HCT116 (cell line): ENCODE measurements at places on chromosomes 13 and 19. TPM values are rescaled to one million over a fixed set of nuclear protein-coding genes. Genes with fewer than 3 reads are reported as not detected.

Gene JAK3
- 5.7 TPM for total RNA-seq

GRCh38 chr19:15072930-15073647 is 8.9 kb upstream of the OR1I1 start:
- no peaks in the 10 kb centered on the region for H3K4me1 ChIP-seq
- H3K27me3 ChIP-seq = peaks cover 2% of the 10 kb centered on the region; the same call in 1 of the 2 replicates
- H3K36me3 ChIP-seq = no peaks in the 10 kb centered on the region
- no peak overlapping the region for H3K27ac ChIP-seq

Gene ZFP28
- total RNA-seq = not detected

GRCh38 chr13:44971656-44972595 is 17.3 kb downstream of the NUFIP1 start:
- H3K4me3 ChIP-seq = no peak overlapping the region
- H3K36me3 ChIP-seq = peaks cover 7% of the 10 kb centered on the region; the same call in 1 of the 2 replicates
- DNase-seq = no peak
- no peaks in the 10 kb centered on the region for H3K4me1 ChIP-seq

Gene KIR2DL1
- total RNA-seq = not detected

Gene NOTCH3
- 39.4 TPM for total RNA-seq

Gene PINLYP
- 0.17 TPM for total RNA-seq

- no peak overlapping the region for H3K27ac ChIP-seq
- no peaks in the 10 kb centered on the region for H3K27me3 ChIP-seq
- no peaks in the 10 kb centered on the region for H3K36me3 ChIP-seq
- peaks cover 27% of the 10 kb centered on the region for H3K4me1 ChIP-seq
- H3K4me3 ChIP-seq = no peak overlapping the region
- DNase-seq = no peak
These were observed 105.4 kb downstream of the ATP11A start for GRCh38 chr13:112795277-112795676.

Gene GPR12
- not detected for total RNA-seq

DNA sequence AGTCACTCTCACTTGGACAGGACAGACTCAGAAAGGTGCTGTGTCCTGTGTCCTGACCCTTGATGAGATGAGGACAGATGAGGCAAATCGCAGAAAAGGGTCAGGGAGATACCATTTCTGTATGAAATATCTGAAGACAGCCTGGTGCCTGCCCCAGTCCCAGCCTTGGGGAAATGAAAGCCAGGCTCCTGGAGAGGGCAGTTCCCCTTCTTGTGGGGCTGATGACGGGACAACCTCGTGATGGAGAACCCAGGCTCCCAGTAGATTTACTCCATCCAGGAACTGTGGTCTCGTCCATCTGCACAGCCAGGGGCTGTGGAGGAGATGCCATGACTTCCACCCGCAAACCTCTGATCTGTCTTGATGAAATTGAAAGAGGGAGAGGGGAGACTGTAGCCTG is 13.8 kb downstream of the LILRB1 start:
- H3K4me3 ChIP-seq = no peak overlapping the region
- no peaks in the 10 kb centered on the region for H3K4me1 ChIP-seq
- no peak for DNase-seq

- no peak for DNase-seq
- no peaks in the 10 kb centered on the region for H3K36me3 ChIP-seq
- peak overlapping the region; percentile 44; the same call in 1 of the 2 replicates for H3K27ac ChIP-seq
- peak overlapping the region; percentile 55 for H3K4me3 ChIP-seq
These were observed 3.1 kb upstream of the TNFAIP8L1 start for GRCh38 chr19:4636151-4636717.

Gene NKPD1
- 0.64 TPM for total RNA-seq

DNA sequence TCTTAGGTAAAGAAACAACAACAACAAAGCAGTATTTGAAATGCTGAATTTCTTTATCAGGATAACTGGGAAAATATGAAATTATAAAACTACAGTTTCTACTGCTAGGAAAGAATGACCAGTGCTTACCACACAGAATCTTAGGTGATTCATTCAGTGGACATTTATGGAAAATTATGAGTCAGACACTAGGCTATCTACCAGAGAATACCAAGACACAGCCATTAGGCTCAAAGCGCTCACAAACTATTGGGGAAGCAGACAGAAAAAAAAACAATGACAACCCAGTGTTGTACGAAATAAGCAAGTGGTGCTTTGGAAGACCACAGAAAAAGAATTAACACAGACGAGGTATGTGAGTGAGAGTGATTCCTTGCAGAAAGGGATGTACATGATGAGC is 1019.5 kb downstream of the PCDH9 start:
- H3K4me1 ChIP-seq = no peaks in the 10 kb centered on the region
- no peaks in the 10 kb centered on the region for H3K27me3 ChIP-seq
- no peak overlapping the region for H3K27ac ChIP-seq
- H3K36me3 ChIP-seq = no peaks in the 10 kb centered on the region
- H3K4me3 ChIP-seq = no peak overlapping the region

Gene ZNF536
- total RNA-seq = not detected

- H3K4me1 ChIP-seq = no peaks in the 10 kb centered on the region
- DNase-seq = no peak
- no peaks in the 10 kb centered on the region for H3K27me3 ChIP-seq
- no peak overlapping the region for H3K27ac ChIP-seq
These were observed 152.7 kb downstream of the CACNA1A start for GRCh38 chr19:13353625-13354024.

DNA sequence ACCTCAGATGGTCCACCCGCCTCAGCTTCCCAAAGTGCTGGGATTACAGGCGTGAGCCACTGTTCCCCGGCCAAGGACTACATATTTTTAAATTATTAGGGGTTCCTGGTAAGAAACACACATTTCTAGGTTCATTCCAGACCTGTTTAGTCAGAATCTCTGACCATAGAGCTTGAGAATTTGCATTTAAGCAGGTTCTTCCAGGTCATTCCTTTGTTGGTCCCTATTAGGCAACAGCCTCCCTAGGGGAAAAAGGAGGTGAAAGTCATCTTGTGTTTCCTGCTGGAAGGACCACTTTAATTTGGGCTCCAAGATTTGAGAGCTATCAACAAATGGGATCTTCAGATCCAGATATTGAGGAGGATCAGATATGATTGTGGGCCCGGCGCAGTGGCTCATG is 16.3 kb downstream of the S1PR2 start:
- peaks cover 1% of the 10 kb centered on the region; the same call in 1 of the 2 replicates for H3K4me1 ChIP-seq
- no peak overlapping the region for H3K27ac ChIP-seq
- no peak overlapping the region for H3K4me3 ChIP-seq
- H3K36me3 ChIP-seq = no peaks in the 10 kb centered on the region
- DNase-seq = no peak

DNA sequence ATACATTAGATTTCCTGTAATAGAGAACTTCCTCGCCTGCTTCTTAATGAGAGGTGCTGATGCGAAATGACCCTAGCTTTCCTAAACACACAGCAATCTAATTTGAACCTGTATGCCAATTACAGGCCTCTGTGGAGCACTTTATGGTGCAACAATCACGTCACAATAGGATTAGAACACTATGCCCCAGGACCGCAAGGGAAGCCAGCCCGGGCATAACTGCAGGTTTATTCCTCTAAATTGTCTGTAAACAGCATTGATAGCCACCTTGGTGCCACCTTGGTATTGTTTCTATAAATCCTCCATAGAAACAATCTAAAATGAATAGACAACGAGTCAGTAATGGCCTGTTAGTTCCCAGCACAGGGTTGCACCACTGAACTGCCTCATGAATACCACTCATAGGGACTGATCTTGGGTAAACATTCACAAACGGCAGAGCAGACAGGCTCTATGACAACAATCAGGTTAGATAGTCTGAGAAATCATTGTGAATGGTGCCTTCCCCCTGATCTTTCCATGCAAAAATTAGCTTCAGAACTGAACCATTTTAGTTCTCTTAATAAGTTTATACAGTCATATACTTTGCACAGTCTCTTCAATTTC is 182.5 kb upstream of the OBI1 start:
- DNase-seq = no peak
- peaks cover 3% of the 10 kb centered on the region; the same call in 1 of the 2 replicates for H3K27me3 ChIP-seq
- no peak overlapping the region for H3K27ac ChIP-seq
- H3K4me1 ChIP-seq = no peaks in the 10 kb centered on the region
- no peaks in the 10 kb centered on the region for H3K36me3 ChIP-seq
- no peak overlapping the region for H3K4me3 ChIP-seq

Gene SACS
- 33.4 TPM for total RNA-seq

DNA sequence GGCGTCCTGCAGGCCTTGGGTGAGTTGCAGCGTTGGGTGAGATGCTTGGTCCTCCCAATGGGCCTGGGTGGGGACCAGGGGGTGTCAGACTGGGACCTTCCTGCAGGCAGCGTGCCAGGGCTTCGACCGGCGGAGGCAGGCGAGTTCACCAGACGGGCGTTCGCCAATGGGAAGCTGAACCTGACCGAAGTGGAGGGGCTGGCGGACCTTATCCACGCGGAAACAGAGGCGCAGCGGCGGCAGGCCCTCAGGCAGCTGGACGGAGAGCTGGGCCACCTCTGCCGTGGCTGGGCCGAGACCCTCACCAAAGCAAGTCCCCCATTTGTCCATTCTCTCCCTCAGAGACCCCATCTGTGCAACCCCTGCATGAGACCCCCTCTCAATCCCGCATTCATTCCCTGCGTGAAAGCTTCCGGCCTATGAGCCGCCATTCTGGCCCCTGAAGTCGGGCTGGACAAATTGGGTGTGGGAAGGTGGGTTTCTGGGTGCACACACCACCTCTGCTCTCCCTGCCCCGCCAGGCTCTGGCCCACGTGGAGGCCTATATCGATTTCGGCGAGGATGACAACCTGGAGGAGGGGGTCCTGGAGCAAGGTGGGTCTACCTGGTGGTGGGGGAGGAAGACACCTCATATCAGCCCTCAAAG is 1.2 kb downstream of the GTPBP3 start:
- peaks cover 9% of the 10 kb centered on the region; the same call in 1 of the 2 replicates for H3K36me3 ChIP-seq
- H3K4me1 ChIP-seq = peaks cover 58% of the 10 kb centered on the region
- DNase-seq = no peak
- H3K27ac ChIP-seq = peak overlapping the region; percentile 93
- peak overlapping the region; percentile 99 for H3K4me3 ChIP-seq
- no peaks in the 10 kb centered on the region for H3K27me3 ChIP-seq

GRCh38 chr13:111247552-111247951 is 72.9 kb upstream of the TEX29 start:
- 0 out of 2 replicates have a peak, but pooled peaks cover 2% of the 10 kb centered on the region for H3K36me3 ChIP-seq
- H3K27me3 ChIP-seq = no peaks in the 10 kb centered on the region
- no peak overlapping the region for H3K27ac ChIP-seq
- no peak overlapping the region for H3K4me3 ChIP-seq

Gene NDUFB7
- total RNA-seq = 167 TPM

- H3K4me3 ChIP-seq = no peak overlapping the region
- no peaks in the 10 kb centered on the region for H3K36me3 ChIP-seq
- H3K4me1 ChIP-seq = no peaks in the 10 kb centered on the region
- H3K27me3 ChIP-seq = no peaks in the 10 kb centered on the region
These were observed 332.0 kb downstream of the IRS2 start for GRCh38 chr13:109454167-109454917.

Gene ZNF578
- total RNA-seq = not detected

DNA sequence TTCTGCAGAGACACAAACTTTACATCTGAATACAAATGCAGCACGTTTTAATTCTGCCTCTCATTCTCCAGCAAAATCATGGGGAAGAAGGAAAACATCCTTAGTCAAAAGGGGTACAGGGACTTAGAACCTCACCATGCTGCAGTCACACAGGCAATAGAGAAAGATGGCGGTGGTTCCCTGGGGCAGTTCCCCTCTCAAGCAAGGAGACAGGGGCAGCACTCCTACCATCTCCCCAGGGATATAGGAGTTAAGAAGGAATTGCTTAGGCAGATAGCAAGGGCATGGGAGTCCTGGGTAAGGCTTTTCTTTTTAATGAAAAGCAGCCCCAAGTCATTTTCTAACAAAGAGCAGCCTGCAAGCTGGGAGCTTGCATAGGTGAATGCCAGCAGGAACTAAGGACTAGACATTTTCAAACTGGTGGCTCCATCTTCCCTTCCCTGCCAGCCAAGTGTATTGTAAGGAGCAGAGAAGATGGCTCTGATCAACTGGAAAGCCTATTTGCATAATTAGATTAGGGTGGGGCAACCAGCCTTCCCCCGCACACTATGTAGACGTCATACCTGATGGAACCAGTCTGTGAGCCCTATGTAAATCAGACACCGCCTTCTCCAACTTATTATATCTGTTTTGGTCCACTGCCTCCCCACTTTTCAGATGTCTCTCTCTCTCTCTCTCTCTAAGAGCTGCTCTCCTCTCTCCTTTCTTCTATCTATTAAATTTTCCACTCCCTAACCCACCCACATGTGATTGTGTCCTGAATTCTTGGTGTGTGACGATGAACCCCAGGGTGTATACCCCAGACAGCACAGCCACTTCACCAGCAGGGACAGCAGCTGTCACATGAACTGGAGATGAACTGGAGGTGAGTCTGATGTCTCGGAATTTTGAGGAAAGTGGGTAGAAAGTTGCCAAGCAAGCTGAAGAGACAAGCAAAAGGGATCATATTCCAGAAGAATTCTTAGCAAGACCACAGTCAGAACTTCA is 514.5 kb downstream of the IRS2 start:
- H3K36me3 ChIP-seq = no peaks in the 10 kb centered on the region
- H3K4me1 ChIP-seq = peaks cover 40% of the 10 kb centered on the region
- H3K4me3 ChIP-seq = no peak overlapping the region
- no peaks in the 10 kb centered on the region for H3K27me3 ChIP-seq

Gene SBK2
- total RNA-seq = 0.30 TPM

Gene CLDN10
- not detected for total RNA-seq

- H3K27ac ChIP-seq = no peak overlapping the region
- H3K4me3 ChIP-seq = no peak overlapping the region
- H3K36me3 ChIP-seq = no peaks in the 10 kb centered on the region
- H3K4me1 ChIP-seq = no peaks in the 10 kb centered on the region
- H3K27me3 ChIP-seq = no peaks in the 10 kb centered on the region; the same call in 1 of the 2 replicates
These were observed 53.1 kb downstream of the FGF9 start for GRCh38 chr13:21723807-21724505.

- H3K27ac ChIP-seq = no peak overlapping the region
- H3K4me1 ChIP-seq = no peaks in the 10 kb centered on the region
- H3K36me3 ChIP-seq = peaks cover 8% of the 10 kb centered on the region; the same call in 1 of the 2 replicates
- no peak overlapping the region for H3K4me3 ChIP-seq
These were observed 14.6 kb downstream of the TMEM150B start for GRCh38 chr19:55310498-55310897.

DNA sequence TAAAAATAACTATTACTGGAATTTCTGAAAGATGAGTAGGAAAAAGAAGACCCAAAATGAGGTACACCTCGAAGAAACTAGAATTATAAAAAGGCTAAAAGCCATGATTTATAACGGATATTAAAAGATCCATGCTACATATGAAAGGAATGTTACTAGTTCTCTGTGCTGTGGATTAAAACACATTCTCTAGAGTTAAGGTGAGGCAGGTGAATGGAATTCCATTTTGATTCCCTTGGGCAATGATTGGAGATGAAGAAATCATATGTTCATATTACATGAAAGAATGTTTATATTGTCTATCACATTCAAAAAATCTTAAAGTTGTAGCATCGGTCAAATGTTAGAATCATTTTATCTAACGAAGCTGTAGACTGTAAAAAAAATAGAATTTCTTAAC is 783.7 kb downstream of the PCDH9 start:
- DNase-seq = no peak
- no peaks in the 10 kb centered on the region for H3K4me1 ChIP-seq
- H3K27me3 ChIP-seq = no peaks in the 10 kb centered on the region
- no peak overlapping the region for H3K27ac ChIP-seq
- H3K4me3 ChIP-seq = no peak overlapping the region

- DNase-seq = peak; percentile 88
- H3K27me3 ChIP-seq = no peaks in the 10 kb centered on the region
- peaks cover 14% of the 10 kb centered on the region for H3K4me1 ChIP-seq
- H3K36me3 ChIP-seq = no peaks in the 10 kb centered on the region
These were observed 6.6 kb upstream of the EML2 start for GRCh38 chr19:45645631-45646344.

- no peaks in the 10 kb centered on the region for H3K4me1 ChIP-seq
- H3K36me3 ChIP-seq = no peaks in the 10 kb centered on the region
- no peak overlapping the region for H3K27ac ChIP-seq
- H3K4me3 ChIP-seq = no peak overlapping the region
These were observed 338.5 kb upstream of the SPRY2 start for GRCh38 chr13:80679423-80679822.

Gene CCDC194
- not detected for total RNA-seq

Gene ZNF235
- 5.7 TPM for total RNA-seq
